ENCODE measurements at places on chromosomes 7 and 10.

GRCh38 chr10:19815731-19816410 is 361 bp upstream of the PLXDC2 start:
- DNase-seq: peak; percentile 9

DNA sequence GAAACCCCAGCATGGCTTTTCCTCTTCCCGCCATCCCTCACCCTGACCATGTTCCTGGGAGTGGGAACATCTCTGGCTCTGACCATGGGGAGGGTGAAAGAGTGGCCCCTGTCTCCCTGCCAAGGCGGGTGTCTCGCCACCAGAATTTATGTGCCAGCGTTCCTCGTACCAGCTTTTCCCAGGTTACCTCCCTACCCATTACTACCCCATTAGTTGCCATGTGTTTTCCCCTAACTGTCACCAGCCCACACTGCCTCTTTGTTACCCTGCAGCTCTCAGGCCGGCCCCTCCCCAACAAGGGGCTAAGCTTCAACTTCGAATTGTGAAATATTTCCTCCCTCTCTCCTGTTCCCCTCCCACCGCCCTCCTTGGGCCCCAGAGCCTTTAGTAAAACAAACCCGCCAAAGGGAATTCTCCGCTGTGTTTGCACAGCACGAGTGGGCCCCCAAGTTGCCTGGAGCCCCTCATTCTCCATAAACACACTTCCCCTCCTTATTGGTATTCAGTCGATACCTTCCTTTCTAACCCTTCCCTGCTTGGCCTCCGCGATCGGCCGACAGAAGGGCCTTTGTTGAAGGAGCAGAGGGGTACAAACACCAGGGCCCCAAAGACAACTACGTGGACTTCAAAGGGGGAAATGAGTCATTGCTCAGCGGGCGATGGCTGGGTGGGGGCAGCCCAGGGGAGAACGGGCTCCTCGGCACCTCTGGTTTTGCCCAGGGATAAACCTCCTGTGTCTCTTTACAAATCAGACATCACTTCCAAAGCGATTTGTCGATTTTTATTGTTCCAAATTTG is 45.5 kb downstream of the SLIT1 start:
- no peak for DNase-seq

DNA sequence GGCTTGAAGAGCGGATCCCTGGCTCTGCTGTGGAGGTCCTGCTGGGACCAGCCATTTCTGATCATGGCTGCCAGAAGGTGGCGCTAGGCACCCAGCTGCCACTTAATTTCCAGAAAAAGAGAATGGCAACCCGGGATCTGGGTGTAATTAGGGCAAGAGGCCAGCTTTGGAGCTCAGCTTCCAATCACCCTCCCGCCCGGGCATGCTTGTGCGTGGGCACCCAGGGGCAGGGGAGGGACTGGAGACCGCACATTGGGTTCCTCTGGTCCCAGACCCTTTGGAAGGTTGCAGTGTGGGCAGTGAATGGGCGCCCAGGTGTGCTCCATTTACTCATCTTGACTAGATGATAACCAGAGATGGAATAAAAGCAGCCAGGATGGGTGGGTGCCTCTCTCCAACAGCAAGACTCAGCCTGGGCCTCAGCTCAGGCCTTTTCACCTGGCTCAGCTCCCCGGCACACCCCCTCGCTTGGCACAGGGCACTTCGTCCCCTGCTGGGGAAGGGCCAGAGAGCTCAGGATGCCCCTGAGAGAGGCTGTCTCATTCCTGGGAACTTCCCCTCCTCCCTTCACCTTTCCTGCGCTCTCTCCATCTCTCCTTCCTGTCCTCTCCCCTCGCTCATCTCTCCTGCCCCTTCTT is 14.7 kb downstream of the FAM241B start:
- DNase-seq: peak; percentile 27

DNA sequence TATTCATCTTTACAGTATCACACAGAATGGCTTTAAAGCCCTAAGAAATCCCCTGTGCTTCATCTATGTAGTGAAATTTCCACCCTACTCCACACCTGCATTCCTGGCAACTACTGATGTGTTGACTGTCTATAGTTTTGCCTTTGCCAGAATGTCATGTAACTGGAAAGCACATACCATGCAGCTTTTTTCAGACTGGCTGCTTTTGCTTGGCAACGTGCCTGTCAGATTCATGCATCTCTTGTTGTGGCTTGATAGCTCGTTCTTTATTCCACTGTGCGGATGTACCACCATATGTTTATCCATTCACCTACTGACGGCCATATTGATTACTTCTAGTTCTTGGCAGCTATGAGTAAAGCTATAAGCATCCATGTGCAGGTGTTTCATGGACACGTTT is 30.6 kb downstream of the RBM17 start:
- DNase-seq: no peak

DNA sequence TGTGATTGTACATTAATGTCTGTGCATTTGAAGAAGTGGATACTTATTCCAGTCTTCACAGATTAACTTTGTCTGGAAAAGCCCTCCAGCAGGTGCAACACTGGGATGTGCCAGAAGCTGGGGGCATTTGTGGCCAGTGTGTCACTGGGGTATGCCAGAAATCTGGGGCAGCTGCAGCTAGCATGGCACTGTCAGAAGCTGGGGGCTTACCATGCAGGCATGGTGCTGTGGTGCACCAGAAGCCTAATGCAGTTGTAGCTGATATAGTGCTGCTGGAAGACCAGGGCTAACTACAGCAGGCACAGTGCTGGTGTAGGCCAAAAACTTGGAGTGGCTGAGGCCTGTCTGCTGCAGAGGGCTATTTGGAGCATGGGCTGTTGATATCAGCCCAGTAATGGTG is 270.1 kb downstream of the STK31 start:
- DNase-seq: no peak

DNA sequence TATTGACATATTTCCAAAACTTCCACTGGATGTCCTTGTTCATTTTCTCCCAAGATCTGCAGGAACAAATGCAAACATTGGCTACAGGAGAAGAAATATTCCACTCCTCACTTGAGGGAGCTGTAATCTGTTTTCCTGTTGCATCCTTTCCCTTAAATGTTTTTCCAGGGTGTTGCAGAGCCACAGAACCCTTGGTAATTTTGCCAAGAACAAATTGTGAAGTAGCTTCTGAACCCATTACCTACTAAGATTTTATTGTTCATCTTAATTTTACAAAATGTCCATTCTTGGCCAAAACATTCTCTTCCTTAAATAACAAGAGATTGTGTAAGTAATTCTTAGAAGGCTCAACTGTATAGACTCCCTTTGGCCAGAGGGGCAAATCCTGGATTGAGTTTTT is 177.0 kb downstream of the GNAT3 start:
- DNase-seq: no peak

DNA sequence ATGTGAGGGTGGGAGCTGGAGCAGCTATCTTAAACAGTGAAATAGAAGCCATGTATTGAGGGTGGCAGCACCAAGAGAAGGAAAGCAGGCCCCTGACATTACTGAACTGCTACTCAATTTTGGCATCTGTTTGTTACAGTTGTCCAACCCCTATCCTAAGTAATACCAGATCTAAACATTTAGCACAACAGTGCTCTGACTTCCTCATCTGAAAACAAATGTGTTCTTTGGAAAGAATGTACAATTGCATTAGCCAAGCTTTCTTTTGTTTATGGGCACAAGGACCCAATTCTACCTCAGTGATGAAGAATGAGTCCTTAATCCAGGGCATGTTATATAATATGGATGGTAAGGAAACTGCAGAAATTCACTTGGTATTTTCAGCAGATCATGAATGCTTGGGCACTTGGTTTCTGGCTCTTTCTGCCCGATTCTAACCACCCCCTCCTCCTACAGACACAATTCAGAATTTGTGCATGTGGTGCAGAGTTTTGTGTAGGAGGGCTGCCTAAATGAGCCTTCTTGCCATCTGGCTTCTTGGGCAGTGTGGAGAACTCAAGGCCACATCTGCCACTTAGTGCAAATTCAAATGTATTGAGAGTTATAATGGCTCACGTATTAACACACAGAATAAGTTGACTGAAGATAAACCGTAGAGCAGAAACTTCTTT is 36.9 kb upstream of the KMT2E start:
- no peak for DNase-seq

DNA sequence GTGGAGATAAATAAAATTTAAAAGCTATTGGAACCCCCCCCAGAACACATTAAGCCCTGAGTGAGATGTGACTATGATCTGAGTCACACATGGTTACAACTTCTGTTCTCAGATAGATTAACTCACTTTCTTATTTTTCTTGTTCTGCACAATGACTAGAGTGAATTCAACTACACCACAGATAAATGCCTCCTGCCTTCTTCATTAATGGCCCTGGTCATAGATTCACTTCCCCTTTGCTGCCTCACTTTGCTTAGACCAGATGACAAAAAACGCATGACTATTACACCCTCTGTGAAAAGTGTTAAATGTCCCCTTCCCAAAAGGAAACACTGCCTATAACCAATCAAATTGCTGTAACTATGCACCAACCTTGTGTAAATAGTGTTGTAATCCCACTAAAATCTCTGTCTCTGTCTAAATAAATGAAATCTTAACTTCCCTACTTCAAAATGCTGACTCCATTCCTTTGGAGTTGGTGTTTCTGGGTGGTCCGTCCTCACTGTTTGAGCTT is 49.4 kb downstream of the AKR1D1 start:
- DNase-seq: no peak

DNA sequence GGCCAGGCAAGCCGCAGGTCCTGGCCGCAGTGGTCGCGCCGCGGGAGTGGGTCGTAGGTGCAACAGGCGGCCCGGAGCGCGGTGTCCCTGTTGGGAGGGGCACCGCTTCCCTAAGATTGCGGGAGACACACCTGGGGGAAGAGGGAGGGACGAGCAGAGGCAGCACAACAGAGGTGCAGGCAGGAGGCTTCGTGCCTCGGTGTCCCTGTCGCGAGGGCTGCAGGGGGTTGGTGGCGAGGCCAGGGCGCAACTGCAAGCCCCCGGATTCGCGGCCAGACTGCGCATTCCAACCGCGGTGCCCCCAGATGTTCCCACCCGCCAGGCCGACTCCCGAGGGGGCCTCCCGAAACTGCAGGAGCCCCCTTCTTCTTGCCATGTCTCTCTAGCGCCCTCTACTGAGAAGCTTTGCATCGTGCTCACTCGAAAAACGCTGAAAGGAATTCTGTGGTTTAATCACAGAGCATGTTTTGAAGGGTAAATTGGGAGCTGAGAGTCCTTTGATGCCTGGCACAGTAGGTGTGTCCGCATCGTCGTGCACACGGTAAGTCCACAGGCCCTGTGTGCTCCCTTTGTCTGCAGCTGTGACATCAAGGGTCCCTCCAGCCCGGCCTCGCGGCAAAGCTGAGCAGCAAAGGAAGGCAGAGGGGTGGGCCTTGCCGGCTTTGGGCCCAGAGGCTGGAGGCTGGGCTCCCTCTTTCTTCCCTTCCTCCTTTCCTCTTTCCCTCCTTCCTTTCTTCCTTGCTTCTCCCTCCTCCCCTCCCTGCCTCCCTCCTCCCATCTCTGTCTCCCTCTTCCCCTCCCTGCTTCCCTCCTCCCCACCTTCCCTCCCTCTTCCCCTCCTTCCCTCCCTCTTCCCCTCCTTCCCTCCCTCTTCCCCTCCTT is 6.2 kb upstream of the MBL2 start:
- no peak for DNase-seq

DNA sequence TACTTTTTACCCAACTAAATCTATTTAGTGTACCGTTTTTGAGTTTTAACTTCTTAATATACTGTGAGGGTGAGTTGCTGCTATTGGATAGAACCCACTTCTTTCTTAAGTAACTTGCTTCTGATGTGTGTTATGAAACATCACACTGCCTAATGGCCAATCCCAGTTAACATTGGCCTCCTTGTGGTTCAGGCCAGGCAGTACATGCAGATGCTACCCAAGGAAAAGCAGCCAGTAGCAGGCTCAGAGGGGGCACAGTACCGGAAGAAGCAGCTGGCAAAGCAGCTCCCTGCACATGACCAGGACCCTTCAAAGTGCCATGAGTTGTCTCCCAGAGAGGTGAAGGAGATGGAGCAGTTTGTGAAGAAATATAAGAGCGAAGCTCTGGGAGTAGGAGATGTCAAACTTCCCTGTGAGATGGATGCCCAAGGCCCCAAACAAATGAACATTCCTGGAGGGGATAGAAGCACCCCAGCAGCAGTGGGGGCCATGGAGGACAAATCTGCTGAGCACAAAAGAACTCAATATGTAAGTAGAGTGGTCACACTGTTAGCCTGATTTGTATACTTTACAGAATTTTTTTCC is 39.7 kb downstream of the TES start:
- DNase-seq: peak; percentile 34

DNA sequence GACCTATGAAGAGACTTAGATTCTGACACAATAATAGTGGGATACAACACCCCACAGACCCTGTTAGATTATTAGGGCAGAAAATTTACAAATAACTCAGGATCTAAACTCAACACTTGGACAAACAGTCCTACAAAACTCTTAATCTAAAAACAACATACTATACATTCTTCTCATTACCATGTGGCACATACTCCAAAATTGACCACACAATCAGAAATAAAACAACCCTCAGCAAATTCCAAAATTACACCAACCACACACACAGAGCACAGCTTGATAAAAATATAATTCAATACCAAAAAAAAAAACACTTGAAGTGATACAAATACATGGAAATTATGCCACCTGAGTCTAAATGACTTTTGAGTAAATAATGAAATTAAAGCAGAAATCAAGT is 7.8 kb downstream of the ZNF680 start:
- DNase-seq: no peak

DNA sequence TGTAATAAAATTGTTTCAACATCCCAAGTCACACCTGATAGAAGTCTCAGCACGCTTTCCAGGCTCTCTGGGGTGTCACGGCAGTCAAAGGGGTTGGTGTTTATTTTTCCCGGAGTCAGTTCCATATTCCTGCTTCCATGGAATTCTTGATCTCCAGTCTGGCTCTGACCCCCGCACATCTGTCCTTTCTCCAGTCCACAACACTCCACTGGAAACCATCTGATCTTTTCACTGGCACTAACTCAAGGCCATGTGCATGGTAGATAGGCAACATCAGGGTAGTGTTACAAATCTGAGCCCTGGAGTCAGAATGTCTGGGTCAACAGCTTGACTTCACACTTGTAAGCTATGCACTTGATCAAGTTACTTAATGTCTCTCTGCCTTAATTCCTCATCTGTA is 176.2 kb downstream of the WDR11 start:
- no peak for DNase-seq

DNA sequence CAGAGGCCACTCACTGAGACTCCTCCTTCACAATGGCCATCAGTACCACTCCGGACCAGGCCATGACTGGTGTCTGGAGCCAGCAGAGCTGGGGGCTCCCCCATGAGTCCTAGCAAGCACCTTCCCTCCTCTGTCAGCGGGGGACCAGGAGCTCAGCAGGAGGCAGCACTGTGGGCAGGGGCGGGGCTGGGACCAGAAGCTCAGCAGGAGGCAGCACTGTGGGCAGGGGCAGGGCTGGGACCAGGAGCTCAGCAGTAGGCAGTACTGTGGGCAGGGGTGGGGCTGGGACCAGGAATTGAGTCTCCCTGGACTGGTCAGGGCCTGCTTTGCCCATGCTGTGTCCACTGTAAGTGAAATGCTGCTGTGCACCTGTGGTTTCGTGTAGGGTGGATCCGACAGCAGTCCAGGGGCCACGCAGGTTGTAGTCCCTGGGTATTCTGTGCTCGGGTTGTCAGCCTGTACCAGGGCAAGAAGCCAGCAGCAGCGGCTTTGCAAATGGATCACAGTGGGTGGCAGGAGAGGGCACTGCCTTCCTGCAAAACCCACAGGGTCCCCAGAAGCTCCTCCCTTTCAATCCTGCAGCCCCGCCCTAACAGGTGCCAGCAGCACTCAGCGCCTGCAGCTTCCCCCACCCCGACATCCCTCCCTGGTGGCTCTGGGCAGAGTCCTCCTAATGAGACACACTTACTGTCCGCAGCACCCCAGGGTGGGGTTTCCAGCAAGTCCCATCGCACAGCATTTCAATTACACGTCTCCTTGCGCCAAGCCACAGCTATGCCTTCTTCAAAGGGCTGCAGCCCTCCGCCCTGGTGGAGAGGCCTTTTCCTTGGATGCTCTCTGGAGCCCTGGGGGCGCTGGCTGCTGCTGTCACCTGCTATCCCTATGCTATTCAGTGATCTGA is 220.5 kb downstream of the TCERG1L start:
- no peak for DNase-seq

Data from AML-193 (cell line).